Smooth muscle cell of the pulmonary artery (primary cell): ENCODE measurements at places on chromosomes 4 and X. TPM values are rescaled to one million over a fixed set of nuclear protein-coding genes. Genes with fewer than 3 reads are reported as not detected.

Gene TMEM255A
- 0.07 TPM in 1 of 2 replicates, not detected in the other for total RNA-seq

Gene HTN1
- not detected in 2 replicates for total RNA-seq

Gene FATE1
- total RNA-seq, result not detected in 2 replicates

Gene USP17L30
- total RNA-seq, result not detected in 2 replicates

Gene GNL3L
- total RNA-seq, result 26.3 and 36.1 TPM in 2 replicates

Gene FAM114A1
- total RNA-seq, result 318 and 431 TPM in 2 replicates

Gene VEGFC
- 60.5 and 84.3 TPM in 2 replicates for total RNA-seq
